ENCODE measurements at places on chromosomes 13 and 19. TPM values are rescaled to one million over a fixed set of nuclear protein-coding genes. Genes with fewer than 3 reads are reported as not detected.

The RXFP2 gene
- total RNA-seq, result not detected

DNA sequence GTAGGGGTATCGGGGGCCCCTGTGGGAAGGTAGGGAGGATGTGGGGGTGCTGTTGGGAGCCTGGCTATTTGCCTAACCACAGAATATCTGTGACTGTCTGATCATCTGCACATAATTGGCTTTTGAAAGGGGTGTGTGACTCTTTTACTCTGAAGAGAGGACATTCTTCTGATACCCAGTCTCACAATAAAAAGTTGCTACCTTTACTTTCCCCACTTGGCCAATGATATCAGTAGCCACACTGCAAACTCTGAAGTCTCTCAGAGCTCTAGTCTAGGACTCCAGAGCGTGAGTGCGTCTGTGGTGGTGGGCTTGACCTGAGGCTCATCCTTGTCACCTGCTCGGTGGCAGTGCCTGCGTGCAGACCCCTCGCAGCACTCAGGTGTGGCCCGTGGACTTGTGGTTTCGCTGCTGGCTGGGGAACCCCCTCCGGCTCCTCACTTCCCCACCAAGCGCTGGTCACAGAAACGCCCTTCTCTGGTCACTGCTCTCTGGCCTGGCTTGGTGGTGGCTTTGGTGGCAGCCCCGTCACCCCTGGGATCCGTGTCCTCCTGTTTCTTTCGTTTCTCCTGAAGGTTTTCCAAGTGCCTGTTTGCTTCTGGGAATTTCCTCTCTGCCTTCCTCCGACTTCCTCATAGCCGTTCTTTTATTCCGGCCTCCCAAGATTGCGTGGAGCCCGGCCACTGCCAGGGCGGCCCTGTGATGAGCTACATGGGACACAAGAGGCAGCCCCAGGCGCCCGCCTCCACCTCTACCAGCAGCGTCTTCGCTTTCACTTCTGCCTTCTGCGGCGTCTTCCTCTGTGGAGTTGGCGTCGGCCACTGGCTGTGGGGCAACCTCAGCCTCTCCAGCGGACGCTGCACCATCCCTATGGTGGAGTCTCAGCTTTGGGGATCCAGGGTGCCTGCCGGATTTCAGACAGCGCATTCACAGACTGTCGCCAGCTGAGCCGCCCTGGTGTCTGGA lies 78.0 kb downstream of the ATP11A start:
- H3K27me3 ChIP-seq, result no peaks in the 10 kb centered on the region
- peaks cover 7% of the 10 kb centered on the region for H3K4me1 ChIP-seq
- H3K27ac ChIP-seq, result no peak overlapping the region
- no peaks in the 10 kb centered on the region for H3K36me3 ChIP-seq

The STX10 gene
- total RNA-seq, result 50.8 TPM

- H3K27me3 ChIP-seq, result no peaks in the 10 kb centered on the region
- DNase-seq, result no peak
- H3K27ac ChIP-seq, result no peak overlapping the region
- H3K36me3 ChIP-seq, result peaks cover 14% of the 10 kb centered on the region
- H3K4me1 ChIP-seq, result no peaks in the 10 kb centered on the region
Observed at GRCh38 chr13:113638173-113638746, 19.7 kb downstream of the ATP4B start.

DNA sequence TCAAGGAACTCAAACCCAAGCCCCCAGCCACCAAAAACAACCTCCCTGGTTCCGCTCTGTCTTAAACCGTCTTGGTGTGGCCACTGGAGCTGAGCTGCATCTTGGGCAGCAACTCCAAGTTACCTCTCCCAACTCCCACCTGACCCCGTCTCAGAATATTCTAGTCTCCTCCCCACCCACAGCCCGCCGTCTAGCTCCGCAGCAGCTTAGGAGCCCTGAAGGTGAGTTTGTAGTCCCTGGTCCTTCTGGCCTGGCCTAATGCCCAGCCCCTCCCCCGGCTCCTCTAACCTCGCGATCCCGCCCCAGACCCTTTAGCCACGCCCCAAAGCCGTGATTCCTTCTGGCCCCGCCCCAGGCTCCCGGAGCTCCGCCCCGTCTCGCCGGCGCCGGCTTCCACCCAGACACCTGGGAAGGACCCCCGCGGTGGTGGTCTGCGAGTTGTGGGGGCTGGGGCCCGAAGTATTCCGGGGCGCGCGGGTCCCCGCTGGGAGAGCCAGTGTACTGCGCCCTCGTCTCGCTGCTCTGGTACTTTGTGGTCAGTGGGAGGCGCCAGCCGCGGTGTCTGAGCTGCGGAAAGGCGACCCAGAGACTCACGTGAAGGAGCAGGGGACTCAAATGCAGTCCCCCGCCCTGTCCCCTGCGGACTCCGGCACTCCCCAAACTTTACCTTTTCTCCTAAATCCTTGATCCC lies 2.5 kb upstream of the LHB start:
- H3K27me3 ChIP-seq, result peaks cover 14% of the 10 kb centered on the region
- peak; percentile 29 for DNase-seq
- no peak overlapping the region for H3K27ac ChIP-seq
- H3K4me3 ChIP-seq, result no peak overlapping the region
- H3K4me1 ChIP-seq, result no peaks in the 10 kb centered on the region

- no peaks in the 10 kb centered on the region for H3K36me3 ChIP-seq
- no peaks in the 10 kb centered on the region for H3K27me3 ChIP-seq
- no peak overlapping the region for H3K4me3 ChIP-seq
- H3K27ac ChIP-seq, result no peak overlapping the region
Observed at GRCh38 chr13:39777021-39777420, 121.6 kb downstream of the COG6 start.

DNA sequence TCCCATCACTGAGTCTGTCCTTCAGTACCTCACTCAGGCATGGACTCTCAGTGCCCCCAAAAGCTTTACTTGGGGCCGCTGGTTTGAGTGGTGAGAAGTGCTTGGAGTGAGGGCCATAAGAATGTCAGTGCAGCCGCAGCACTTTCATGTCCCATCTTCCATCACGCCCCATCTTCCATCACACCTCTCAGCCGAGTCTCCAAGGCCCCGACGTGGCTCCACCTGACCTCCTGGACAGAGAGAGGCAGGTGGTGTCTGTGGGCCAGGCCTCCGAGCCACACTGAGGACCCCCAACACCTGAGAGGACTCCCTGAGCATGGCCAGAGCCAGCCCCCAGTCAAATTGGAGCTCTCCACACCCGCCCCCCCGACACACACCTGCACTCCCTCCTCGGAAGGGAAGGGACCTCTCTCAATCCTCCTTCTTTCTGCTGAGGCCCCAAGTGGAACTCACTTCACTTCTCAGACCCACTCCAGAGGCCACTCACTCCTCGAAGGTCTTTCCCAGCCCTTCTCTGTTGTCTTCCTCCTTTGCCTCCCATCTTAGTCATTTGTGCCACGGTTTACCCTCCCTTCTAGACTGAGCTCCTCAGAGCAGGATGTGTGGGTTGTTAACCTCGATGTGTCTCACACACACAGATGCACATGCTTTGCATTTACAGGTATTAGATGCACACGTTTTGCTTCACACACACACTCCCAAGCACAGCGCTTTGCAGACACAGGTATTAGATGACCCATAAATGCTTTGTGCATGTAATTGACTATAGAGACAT lies 65.7 kb upstream of the ATP12A start:
- no peaks in the 10 kb centered on the region for H3K27me3 ChIP-seq
- no peaks in the 10 kb centered on the region for H3K36me3 ChIP-seq
- DNase-seq, result no peak
- H3K27ac ChIP-seq, result no peak overlapping the region
- peaks cover 4% of the 10 kb centered on the region for H3K4me1 ChIP-seq
- no peak overlapping the region for H3K4me3 ChIP-seq

- H3K36me3 ChIP-seq, result no peaks in the 10 kb centered on the region
- peak; percentile 72 for DNase-seq
- no peaks in the 10 kb centered on the region for H3K4me1 ChIP-seq
- H3K27ac ChIP-seq, result no peak overlapping the region
- peak overlapping the region; percentile 64 for H3K4me3 ChIP-seq
Observed at GRCh38 chr19:32691952-32692726, 518 bp downstream of the NUDT19 start.

The SMAD9 gene
- total RNA-seq, result 1.0 TPM
